Muscle of arm (tissue), 14 donors: ENCODE measurements at places on chromosomes 2 and 18. TPM values are rescaled to one million over a fixed set of nuclear protein-coding genes. Genes with fewer than 3 reads are reported as not detected.

GRCh38 chr2:95014126-95014708 is 11.3 kb upstream of the MAL start:
- DNase-seq = no peak

GRCh38 chr2:20138696-20139095 is 86.2 kb downstream of the SDC1 start:
- DNase-seq = no peak

GRCh38 chr2:241325257-241325656 is 9.5 kb downstream of the SEPTIN2 start:
- no peak for DNase-seq

Gene ANKRD23
- 11.7 TPM for polyA plus RNA-seq
